NCI-H510A treated with DMSO at 0.1 percent for 48 hours (cell line): ENCODE measurements at places on chromosomes 5 and 9.

DNA sequence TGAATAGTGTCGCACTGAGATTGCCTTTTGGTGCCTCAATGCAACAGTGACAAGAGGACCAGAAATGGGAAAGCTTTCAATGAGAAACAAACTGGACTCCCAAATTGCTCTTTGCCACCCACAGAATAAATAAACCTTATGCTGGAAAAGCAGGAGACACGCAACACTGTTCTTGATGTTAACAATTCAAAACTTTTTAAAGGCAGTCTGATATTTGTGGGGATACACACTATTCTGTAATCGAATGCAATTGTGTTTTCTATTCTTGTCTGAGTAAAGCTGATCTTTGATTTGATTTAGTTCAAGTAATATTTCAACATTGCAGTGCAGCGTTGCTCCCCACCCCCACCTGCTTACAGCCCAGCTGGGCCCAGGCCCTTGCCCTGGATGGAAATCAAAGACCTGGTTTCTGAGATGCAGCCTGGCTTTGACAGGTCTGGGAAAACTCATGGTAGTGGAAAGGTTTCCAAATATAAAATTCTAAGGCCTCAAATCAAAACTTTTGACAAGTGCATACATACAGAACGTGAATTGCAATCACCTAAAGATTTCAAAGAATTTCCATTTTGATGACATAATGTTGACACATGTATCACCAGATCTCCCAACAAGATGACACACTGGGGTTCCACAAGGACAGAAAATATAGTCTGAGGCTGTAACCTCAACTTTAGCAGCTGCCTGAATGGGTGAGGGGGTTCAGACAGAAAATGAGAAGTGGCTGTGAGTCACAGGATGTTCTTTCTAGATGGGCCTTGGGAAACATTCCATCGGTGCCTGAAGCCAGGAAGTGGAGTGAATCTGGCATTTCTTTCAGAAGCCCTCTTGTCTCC, 55.1 kb downstream of the ABCA1 start:
- no peak for DNase-seq

DNA sequence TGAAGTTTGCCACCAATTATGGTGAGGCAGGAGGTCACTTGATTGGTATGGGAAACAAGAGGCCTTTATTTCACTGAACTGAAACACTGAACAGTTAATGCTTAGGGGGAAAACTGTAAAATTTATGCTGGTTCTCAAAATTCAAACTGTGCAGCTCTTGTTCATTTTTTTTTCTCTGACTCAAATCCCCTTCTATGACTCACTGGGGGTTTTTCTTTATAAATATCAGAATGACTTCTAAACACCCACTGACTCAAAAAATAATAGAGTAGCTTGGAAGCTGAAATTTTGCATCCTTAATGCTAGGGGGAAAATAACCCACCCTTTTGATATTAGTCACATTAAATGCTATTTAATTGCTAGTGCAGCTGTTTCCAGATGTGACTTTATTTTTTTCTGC, 24.1 kb upstream of the OTP start:
- DNase-seq = no peak

- DNase-seq = no peak
Observed at GRCh38 chr9:109409773-109410397, 88.2 kb downstream of the PTPN3 start.

DNA sequence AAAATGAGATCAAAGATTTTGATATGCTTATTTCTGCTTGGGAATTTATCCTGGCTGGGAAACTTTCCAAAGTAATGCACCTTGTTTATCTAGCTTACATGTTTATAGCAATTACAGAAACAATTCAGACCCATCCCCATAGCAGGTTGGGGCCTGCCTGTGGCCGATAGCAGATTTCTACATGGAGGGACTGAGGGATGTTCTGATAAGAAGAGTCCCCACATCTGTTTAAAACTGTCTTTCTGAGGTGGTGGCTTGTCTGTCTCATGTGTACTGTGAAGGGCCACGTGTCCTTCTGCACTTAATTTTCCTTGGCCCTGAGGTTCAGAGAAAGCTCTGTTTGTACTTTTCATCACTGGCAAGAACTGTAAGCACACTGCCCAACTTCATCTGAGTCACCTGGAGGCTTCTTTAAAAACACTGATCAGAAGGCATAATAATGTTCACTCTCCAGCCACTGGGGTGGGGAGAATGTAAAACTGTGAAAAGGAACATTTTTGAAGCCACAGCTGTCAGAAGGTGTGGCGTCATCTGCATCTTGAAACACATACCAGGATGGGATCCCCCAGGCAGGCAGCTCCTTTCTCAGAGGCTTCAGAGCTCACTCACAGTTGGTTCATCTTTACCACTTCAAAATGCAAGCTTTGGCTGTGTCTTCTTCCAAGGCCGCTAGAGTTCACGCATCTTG, 80.3 kb downstream of the MAP1B start:
- no peak for DNase-seq

- DNase-seq = no peak
Observed at GRCh38 chr5:67774267-67774552, 441.3 kb upstream of the PIK3R1 start.

- no peak for DNase-seq
Observed at GRCh38 chr9:26746357-26747072, 146.1 kb downstream of the CAAP1 start.

DNA sequence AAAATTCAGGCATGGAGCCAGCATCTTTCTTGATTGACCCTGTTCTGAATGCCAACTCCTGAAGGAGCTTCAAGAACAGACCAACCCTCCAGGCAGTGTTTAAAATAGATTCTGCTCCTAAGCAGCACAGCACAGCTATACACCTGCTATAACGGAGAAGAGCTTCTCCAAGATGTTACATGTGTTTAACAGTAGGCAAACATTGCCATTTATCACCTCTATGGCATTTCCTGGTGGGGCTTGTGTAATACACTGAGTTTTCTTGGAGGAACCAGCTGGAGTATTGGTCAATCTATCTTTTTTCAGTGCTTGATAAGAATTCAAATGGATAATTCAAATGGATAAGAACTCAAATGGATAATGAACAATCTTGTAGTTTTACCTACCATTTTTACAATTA, 615.1 kb downstream of the CDH12 start:
- no peak for DNase-seq

GRCh38 chr5:39368116-39368515, 3.8 kb upstream of the C9 start:
- no peak for DNase-seq

GRCh38 chr9:131140112-131140511, 14.7 kb downstream of the NUP214 start:
- no peak for DNase-seq

GRCh38 chr9:88753691-88754367, 218.9 kb downstream of the NXNL2 start:
- no peak for DNase-seq

DNA sequence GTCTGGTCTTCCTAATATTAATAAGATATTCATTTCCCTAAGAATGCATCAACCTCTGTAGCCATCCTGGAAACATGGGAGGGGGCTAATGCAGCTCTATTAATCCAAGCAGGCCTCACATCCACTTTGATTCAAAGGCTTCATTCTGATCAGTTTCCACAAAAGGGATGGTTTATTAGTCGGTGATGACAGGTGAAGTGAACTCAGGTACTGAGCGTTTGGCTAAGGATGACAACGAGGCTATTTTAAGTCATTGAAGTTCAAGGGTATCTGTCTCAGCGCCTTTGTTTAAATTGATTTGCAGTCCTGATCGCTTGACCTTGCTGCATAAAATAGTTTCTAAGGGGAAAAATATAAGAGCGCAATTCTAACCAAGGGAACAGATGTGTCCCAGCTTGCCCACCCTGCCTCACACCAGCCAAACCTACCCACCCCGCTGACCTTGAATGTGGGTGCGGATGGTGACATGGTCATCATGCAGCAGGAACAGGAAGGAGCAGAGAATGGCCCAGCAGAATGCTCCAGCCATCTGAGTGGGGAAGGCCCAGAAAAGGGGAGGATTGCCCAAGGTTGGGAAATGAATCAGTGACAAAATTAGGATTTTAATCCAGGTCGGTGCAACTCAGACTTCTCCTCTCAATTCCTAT, 70.5 kb upstream of the ZNF618 start:
- DNase-seq = no peak

DNA sequence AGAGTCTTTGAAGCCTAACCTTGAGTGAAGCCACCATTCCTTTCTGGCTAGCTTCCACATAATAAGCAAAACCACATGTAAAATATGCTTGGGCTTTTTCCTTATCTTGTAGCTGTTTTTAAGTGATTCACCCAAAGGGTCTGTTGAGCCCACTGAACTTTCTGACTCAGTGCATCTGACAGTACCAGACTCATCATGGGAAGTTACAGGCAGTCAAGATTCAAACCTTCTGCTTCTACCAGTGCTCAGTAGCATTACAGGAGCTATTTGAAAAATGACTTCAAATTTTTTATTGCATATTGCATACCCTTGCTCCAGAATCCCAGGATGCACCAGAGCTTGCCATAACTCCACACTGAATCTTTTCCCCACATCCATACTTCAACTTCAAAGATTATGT, 87.5 kb upstream of the PTPRD start:
- DNase-seq = no peak

DNA sequence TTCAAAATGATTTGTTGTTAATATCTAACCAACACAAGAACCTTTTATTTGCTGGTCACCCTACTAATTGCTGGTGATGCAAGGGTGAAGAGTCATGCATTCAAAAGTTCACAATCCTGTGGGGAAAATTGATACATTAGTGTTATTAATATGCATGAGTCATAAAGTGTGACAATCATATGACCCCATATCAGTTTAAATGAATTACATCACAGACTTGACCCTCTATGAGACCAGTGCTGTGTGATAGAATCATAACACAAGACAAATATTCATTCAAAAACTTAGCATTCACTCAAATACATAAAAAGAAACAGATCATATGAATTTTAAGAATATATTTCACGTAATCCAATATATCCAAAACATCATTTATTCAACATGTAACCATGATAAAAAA, 304.6 kb upstream of the CDH12 start:
- no peak for DNase-seq

DNA sequence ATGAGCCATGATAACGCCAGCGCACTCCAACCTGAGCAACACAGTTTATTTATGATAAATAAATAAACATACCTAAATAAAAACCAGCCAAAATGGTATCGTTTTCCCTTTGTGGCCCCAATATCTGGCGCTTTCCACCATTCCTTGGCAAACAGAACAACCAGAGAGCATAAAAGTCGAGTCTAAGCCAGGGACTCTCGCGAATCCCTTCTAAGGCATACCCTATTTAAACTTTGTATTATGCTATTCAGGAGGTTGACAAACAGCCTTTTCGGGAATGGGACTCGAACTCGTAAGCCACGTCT, 386 bp upstream of the MATR3 start:
- DNase-seq = no peak

DNA sequence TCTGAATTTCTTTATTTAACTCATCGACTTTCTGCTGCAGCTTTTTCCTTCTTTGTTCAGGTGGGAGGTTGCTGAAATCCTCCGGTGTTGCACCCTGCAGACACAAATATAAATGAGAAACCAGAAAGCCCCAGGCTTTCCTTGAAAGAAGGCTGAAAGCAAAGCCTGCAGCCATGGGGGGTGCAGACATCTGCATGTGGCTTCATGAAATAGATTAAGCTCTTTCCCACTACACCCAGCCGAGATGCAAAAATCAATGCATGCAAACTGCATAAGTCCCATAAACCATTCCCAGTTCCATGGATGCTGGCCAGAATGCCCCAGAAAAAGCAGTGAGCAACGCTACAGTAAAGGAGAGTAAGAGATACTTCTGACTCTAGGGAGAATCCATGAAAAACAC, 73.6 kb downstream of the USP20 start:
- no peak for DNase-seq

DNA sequence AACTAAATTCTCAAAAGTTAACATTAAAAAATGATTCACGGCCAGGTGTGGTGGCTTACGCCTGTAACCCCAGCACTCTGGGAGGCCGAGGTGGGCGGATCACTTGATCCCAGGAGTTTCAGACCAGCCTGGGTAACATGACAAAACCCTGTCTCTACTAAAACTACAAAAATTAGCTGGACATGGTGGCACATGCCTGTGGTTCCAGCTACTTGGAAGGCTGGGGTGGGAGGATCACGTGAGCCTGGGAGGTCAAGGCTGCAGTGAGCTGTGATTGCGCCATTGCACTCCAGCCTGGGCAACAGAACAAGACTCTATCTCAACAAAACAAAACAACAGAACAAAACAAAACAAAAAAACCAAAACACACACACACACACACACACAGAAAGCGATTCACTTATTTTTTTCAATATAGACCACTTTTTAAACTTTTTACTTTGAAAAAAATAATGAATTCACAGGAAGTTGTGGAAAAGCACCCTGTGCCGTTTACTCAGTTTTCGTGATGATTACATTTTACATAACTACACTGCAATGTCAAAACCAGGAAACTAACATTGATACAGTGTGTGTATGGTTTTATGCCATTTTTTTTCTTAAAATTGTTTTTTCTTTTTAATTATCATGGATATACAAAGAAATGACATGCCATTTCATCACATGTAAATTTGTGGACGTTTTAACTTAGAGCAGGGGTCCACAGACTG, 73.7 kb downstream of the TENT4A start:
- DNase-seq = no peak

DNA sequence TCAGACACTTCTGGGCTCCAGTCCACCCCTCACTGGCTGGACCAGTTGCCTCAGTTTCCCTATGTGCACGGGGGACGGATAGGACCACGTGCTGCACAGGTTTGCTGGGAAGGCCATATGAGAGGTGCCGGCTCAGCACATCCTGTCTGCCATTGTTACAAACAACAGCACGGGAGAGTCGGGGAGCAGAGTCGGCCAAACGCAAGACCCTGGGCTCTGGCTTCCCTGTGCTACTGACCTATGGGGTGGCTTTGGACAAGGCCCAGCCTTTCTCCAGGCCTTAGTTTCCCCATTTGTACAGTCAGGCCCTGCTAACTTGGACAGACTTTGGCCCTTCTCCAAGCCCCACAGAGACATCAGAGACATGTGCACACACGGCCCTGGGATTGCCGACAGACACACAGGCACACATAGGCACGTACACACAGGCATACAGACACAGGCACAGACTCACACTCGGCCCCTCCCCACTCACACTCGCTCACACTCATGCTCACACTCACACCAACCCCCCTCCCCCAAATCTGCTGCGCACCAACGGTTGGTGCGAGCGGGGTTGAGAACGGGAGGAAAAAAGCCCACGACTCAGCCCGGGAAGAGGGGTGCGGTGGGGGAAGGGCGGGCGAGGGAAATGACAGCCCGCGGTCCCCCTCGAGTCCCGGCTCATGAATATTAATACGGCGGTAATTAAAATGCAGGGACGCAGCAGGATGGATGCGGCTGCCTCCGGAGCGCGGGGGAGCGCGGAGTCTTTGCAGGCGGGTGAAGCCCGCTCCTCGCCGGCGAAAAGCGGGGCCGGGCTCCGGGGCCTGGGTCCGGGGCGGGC, 133.0 kb downstream of the C9orf50 start:
- DNase-seq = no peak
